ENCODE measurements at places on chromosomes 6 and 20.

- DNase-seq, result no peak
Observed at GRCh38 chr6:5164092-5164491, 79.0 kb downstream of the PPP1R3G start.

DNA sequence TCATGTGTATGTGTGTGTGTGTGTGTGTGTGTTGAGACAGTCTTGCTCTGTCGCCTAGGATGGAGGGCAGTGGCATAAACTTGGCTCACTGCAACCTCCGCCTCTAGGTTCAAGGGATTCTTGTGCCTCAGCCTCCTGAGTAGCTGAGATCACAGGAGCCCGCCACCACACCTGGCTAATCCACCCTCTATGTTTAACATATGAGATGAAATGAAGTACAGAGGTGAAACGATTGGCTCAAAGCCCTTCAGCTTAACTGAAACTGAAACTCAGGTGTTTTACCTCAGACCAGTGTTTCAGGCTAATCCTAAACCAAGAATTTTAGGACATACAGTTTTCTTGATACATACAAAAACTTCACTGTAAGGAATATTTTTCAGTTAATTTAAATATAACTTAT, 167.3 kb downstream of the KCNQ5 start:
- DNase-seq, result no peak

DNA sequence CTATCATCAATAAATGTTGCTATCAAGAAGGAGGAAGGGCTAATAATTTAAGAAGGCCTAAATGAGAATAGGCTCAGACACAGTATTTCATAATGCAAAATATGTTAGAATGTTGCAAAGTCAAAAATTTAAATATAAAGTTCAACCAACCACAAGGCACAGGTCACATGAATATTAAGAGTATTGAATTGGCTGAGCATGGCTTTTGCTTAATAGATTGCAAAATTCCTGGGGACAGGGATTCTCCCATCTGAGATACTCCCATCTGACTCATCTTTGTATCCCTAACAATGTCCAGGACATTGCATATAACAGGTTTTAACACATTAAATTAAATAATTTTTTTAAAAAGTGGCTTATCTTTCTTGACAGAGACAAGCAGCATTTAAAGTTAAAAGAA, 32.9 kb upstream of the UTRN start:
- DNase-seq, result peak; percentile 40

DNA sequence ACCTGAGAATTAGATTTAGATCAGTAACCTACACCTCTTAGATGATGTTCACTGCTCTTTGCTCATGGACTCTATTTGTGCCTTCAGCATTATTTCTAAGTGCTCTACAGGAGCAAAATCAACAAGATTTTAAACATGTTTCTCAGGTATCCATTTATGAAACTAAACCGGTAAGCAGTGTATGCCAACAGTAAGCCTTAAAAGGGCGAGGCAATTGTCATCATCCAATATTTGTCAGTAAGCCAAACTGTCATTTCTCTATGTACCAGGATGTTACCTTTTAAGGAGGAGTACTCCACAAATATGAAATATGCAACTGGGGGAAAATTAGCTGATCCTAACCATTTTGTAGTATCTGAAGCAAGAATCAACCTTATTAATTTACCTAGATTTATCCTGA, 69.6 kb upstream of the ZNF184 start:
- no peak for DNase-seq

DNA sequence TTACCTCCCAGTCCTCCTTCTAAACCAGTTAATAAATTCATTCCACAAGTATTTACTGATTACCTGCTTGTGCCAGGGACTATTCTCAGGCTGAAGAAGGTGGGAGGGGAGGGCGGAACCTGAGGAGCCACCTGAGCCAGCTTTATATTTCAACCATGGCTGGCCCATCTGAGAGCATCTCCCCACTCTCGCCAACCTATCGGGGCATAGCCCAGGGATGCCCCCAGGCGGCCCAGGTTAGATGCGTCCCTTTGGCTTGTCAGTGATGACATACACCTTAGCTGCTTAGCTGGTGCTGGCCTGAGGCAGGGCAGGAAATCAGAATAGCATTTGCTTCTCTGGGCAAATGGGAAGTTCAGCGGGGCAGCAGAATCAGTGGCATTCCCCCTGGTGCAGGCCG, 4.9 kb upstream of the AAR2 start:
- no peak for DNase-seq

DNA sequence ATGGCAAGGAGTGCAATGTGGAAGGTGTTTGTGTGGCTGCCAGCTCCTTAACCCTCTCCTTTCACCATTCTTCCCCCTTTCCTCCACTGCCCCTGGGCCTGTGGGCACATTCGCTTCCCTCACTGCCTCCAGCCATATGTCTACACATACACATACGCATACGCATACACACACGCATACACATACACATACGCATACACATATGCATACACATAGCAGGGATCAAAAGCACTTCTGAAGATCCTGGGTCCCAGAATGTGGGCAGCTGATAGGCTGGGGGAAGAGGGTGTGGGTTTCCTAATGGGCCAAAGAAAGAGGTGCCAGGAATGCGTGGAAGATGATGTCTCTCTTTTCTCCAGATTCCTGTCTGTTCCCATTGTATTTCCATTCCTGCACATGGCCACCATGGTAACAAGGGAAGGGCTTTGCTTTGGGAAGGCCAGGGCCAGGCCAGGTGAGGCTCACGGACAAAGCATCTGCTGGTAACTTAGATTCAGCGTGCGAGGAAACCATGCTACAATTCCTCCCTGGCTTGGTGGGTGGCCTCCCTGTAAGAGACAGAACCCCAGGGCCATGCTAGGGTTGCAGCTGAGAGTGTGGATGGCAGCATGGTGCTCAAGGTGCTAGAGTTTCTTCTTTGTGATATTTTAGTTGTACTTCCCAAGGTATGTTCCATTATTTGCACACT, 44.8 kb upstream of the GTSF1L start:
- no peak for DNase-seq

- DNase-seq, result no peak
Observed at GRCh38 chr6:86148586-86148985, 505.9 kb upstream of the SYNCRIP start.

GRCh38 chr6:41092421-41093140, 19.8 kb downstream of the NFYA start:
- peak; percentile 56 for DNase-seq

DNA sequence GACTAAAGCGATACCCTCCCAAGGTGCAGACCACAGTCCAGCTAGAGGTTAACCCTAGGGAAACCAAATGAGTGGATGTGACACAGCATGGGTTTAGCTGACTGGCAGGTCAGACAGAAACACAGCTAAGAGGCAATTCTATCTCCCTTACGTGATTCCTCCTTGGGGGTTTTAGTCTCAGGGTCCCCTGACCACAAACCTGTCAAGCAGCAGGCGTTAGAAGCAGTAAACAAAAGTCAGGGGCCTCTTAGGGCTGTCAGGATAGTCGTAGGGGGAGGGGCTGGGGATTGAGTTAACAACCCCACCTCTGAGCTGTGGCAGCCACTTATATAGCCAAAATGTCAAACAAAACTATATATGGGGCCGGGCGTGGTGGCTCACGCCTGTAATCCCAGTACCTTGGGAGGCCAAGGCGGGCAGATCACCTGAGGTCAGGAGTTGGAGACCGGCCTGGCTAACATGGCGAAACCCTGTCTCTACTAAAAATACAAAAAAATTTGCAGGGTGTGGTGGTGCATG, 13.6 kb downstream of the KCNK5 start:
- DNase-seq, result no peak

- peak; percentile 61 for DNase-seq
Observed at GRCh38 chr6:53179961-53180651, 31.5 kb upstream of the GCM1 start.

DNA sequence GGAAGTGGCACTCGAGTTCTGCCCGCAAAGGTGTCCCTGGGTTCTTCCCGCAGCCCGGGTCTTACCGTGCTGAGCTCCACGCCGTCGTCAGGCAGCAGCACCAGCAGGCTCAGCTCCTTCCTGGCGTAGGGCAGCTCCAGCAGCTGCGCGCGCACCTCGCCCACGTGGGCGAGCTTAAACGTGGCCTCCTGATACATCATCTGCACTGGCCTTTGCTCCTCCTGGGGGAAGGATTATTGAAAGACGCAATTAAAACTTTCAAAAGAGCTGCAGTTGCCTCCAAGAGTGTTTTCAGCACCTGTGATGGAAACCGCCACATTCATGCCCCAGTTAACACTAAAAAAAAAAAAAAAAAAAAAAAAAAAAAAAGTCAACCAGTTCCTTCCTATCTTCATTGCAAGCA, 11.3 kb downstream of the SERPINB9 start:
- DNase-seq, result no peak

DNA sequence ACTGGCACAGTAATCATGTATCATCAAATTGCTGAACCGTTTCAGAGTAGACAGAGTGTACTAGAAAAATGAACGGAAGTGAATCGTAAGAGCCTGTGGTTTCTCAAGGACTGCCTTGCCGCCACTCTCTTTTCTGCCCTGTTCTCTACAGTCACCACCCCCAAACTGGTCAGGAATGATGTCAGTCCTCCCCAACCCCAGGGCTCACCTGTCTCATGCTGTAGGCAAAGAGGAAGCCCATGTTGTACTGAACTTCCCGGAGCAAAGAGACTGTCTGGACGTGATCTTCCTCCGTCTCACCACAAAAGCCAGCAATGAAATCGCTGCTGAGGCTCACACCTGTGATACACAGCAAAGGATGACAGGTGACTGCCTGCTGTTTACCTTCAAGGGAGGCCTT, 31.0 kb downstream of the CDK5RAP1 start:
- no peak for DNase-seq

DNA sequence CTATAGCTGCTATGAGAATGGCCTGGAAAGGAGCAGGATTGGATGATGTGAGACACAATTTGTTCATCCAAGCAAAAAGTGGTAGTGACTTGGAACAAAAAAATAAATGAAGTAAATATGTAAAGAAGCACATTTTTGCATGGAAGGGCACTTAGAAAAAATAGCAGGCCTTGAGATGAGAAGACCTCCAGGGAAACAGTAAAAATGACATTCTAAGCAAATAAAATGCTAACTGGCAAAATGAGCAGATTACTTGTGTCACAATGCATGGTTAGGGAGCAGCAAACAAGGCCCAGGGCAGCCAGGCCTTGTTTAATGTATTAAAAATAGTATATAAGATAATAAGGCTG, 19.8 kb upstream of the COX7A2 start:
- DNase-seq, result no peak

DNA sequence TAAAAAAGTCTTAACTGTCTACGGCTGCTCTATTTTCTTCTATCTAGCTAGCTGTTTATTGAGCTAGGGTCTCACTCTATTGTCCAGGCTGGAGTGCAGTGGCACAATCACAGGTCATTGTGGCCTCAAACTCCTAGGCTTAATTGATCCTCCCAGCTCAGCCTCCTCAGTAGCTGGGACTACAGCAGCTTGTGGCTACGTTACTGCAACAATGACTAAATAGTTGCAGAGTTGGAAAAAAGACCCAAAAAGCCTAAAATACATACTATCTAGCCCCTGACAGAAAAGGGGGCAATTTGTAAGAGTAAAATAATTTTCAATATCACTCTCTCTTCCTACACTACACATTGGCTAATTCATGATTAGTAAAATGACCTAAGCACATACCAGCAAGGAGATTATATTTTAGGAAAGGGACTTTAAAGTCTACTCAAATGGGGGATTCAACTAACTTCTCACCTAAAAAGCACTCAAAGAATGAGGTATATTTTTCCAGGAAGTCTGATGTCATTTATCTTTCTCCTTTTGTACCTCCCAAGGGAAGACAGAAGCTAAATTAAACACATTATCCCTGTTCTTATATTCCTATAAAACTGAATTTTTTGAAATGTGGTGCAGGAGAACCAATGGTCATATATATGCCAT, 82.8 kb downstream of the ZMYND8 start:
- peak; percentile 53 for DNase-seq

DNA sequence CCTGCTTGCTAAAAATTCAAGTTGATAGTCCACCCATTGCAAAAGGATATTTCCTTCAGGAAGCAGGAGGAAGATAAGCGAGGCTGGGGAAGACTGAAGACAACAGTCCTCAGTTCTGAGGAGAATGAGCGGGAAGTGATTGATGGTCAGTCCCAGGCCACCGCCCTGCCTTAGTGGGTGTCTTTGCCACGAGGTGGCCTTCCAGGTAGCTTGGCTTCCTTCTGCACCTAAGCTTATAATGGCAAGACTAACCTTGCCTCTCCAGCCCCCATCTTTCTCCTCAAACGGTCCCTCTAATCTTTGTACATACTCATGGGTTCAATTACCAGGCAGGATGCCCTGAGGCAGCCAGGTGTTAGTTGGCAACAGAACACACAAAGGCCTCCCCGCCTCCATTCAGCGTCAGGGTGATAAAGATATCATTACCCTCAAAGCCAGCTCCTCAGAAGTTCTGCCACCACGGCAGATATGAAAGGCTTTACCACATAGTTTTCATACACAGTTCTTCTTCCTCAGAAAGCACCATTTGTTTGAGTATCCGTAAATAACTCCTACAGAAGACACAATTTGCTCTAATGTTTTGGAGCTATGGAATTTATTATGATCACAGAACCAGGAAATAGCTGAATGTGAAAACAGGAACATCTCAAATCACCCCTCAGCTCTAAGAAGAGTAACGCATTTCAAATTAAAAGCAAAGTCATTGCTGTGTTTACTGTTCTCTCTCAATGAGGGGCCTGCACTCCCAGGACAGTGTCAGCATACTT, 249.4 kb downstream of the ATXN1 start:
- no peak for DNase-seq

DNA sequence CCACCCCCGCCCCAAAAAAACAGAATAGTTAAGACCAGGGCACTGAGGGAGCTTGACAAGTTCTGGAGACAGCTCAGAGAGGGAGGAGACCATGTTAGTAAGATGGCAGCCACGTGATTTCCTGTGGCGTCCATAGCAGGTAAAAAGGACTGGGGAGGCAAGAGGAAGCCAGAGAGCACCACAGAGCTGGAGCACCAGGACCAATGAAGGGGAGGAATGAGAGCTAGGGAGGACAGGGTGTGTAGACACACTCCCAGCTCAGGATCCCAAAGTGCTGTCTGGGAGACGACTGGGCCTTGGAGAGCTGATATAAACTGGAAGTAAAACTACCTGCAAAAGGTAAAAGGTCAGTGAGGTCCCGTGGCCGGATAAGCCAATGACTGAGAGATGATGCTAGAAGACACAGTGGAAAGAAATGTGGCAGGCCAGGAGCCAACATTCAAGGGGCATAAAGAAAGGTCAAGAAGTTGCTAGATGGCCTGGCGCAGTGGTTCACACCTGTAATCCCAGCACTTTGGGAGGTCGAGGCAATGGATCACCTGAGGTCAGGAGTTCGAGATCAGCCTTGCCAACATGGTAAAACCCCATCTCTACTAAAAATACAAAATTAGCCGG, 39.0 kb downstream of the SLC23A2 start:
- no peak for DNase-seq

DNA sequence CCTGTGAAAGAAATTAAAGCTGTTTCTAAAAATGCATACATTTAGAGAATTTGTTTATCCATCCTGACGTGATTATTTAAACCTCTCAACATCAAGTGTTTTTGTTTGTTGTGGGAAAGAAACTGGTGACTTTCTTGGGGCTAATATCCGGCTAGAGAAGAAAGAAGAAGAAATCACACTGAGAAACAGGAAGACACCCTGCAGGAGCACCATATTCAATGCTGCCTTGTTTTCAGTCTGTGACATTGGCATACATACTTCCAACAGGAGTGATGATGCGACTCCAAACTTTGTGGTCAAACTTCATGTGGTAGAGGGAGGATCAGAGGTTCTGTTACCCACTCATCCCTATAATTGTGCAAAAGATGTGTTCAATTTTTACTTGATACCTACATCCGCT, 997.6 kb upstream of the CITED2 start:
- DNase-seq, result no peak

Data from fibroblast of pulmonary artery (primary cell).